ENCODE measurements at places on chromosomes 16 and 17.

- no peak for DNase-seq
Observed at GRCh38 chr17:79529661-79530081, 81.2 kb downstream of the RBFOX3 start.

GRCh38 chr16:4814542-4815173 is 12.2 kb upstream of the ROGDI start:
- DNase-seq = no peak

- DNase-seq = no peak
Observed at GRCh38 chr17:78359321-78359996, 418 bp downstream of the SOCS3 start.

- peak; percentile 63 for DNase-seq
Observed at GRCh38 chr17:17710728-17711541, 29.7 kb downstream of the RAI1 start.

- no peak for DNase-seq
Observed at GRCh38 chr17:71168053-71168741, 952.6 kb upstream of the SOX9 start.

DNA sequence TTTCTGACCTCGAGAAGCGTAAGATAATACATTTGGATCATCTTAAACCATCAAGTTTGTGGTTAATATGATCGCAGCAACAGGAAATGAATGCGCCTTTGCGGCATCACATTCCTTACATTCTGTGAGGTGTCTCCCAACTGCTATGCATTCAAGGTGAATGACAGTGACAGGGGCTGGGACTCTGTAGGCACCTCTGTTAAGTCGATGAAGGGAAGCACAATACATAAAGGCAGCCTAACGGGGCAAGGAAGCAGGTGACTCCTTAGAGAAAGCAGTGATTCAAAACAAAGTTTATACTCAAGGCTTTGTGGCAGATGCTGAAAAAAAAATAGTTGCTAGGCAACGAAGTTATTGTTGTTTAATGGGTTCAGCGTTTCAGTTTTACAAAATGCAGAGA is 21.6 kb upstream of the EVPL start:
- DNase-seq = no peak

DNA sequence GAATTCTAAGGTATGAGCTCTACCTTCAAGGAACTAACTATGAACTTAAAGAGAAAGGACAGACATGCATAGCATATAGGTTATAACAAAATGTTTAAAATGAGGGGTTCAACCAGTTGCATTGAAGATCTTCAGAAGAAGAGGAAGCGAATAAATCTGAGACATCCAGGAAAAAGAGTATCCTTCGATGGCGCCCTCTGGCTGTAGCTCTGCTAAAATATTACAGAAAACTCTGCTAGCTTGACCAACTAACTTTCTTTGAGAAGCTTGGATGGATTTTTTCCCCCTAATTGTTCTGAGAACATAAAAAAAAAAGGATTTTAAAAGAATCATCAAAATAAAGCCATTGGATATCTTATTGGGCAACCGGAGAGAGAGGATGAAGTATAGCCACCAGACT is 659.9 kb upstream of the SOX9 start:
- DNase-seq = no peak

GRCh38 chr16:59993101-59993500 is 1259.0 kb upstream of the GOT2 start:
- no peak for DNase-seq

DNA sequence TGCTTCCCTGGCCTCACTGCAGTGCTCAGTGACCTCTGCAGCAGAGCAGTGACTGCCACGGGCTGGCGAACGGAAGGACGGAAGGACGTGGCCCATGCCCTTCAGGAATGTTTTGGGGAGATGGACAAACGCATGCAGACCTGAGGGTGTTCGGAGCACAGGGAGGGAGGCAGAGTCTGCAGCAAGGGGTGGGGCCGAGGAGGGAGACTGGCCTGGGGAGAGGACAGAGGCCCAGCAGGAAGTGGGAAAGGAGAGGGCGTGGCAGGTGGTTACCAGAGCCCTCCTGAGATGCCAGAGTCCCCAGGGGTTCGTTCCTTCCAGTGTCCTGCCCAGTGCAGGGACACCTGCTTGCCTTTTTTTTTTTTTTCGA is 21.9 kb downstream of the ADORA2B start:
- DNase-seq = no peak

- peak; percentile 54 for DNase-seq
Observed at GRCh38 chr17:43468691-43469139, 15.1 kb upstream of the DHX8 start.

- no peak for DNase-seq
Observed at GRCh38 chr17:50889528-50890118, 23.5 kb upstream of the TOB1 start.

- DNase-seq = no peak
Observed at GRCh38 chr17:59845595-59846393, 46.9 kb downstream of the TUBD1 start.

DNA sequence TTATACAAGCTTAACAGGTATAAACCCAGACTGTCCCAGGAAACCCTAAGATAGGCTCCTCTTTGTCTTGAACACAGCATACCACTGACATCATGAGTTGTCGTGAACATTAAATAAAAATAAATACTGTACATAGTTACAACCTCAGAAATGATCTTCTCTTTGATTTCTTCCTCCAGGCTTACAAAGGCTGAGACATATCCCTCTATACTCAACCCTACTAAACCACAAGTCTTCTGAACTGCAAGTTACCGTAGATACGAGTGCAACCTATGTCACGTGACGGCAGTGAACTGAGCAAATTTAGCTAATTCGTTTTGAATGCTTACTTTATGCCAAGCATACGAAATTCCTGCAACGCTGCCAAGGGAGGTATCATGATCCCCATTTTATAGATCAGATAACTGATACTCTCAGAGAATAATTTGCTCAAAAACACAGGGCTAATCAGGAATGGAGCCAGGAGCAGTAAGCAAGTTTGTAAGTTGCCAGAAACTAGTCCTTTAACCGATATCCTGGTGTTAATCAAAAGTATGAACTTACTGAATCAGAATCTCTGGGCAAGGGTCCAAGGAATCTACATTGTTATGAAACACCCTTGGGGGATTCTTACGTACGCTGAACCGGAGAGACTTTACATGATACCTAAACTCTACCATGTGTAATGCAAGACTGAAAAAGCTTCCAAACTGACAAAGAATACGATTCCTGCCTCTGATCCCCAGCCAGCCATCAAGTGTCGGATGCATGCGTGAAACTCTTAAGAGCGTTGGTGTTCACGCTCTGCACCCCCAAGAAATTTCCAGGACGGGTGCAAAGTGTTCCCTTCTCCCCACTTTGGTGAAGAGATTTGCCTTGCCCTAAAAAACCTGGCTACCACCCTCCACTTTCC is 106.2 kb downstream of the XYLT1 start:
- DNase-seq = peak; percentile 60

DNA sequence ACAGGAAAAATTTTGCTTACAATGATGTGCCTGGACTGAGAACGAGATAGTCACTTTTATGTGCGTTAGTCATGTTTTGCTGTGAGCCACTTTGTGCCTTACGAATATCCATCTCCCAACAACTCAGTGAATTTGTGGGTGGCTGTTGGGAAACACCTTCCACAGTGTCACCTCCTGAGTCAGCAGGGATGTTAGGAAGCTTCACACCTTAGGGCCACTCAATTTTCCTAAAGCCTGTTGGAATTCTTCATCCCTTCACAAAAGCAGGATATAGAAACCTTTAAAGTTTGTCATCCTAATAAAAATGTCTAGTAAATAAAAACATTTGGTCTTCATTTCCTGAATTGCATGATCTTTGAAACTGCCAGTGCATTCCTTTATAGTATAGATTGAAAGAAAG is 4.3 kb upstream of the KRTAP3-1 start:
- no peak for DNase-seq

DNA sequence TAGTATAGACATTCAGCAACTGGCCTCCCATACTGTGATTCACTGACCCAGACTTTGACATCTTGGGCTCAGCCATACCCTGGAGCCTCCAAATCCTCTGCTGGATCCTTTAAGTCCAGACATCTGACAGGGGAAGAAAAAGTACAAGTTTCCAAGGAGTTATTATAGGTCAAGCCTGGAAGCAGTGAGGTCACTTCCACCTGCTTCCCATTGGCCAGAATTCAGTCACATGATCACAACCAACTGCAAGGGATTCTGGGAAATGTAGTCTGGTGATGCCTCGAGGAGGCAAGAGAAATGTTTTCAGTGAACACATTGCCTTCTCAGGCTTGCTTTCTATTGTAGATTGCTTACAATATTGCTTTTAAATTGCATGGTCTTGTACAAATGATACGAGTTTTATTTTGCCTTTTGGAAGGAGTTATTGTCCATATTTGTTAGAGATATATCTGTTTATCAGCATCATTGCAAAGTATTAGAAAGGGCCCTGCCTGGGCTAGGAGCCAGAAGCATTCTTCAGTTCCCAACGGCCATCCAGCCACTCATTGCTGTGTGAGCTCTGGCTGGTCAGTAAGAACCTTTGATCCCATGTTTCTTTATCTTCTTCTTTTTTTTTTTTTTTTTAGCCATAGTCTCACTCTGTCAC is 696.9 kb downstream of the WWOX start:
- no peak for DNase-seq

DNA sequence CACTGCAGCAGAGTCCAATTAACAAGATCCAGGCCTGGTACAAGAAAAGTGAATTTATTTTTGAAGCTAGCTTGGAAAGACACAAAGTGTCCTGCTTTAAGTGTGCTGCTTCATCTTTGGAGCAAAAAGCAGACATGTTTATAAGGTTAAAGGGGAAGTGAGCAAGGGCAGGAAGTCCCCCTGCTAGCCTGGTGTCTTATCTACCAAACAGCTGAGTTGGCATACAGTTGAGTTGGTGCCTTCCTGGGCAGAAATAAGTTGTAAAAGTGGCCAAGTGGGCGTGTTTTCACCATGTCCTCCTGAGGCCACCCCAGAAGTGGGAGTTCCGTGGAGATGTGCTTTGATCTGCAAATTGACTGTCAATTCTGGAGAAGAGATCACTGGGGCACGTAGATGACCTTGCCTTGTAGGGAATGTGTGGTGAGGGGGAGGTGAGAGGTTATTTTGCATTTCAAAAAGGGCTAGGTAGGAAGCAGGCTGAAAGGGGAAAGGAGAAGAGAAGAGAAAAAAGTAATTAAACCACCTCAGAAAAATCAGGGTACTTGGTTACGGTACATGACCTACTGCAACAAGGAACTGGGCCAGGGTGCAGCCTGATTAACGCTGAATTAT is 38.3 kb upstream of the HSBP1 start:
- no peak for DNase-seq

GRCh38 chr16:72443809-72444208 is 271.9 kb upstream of the PMFBP1 start:
- no peak for DNase-seq

DNA sequence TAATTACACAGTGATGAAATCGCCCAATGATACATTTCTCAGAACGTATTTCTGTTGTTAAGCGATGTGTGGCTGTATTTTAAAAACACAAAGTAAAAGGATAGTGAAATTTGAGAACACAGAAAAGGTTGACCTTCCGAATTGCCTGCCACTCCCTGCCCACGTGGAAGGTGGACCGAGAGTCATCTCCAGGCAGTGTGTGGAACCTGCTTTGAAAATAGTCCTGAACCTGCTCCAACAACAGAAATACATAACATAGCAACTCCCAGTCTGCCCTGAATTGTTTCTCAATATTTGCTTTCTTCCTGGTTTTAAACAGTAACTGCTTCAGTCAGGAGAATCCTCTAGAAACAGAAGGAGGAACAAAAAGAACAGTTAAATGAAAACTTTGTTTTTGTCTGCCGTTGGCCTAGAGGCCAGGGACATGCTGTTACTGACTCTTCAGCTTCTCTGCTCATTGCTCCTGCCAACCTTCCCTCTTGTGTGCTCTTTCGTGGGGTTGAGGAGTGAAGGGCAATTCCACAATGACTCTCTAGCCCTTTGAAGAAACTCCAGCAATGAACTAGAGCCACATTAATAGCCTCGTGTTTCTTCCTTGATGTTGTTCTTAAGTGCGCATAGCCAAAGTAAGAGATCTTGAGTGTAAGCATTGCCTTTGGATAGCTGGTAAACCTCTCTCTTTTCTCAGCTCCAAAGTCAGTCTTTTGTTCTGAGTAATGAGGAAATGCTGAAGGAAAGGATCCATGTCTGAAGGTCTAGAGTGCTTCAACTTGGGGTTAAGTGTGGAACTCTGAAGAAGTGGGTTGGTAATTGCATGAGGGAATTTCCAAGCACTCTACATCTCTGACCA is 452.5 kb upstream of the CCL2 start:
- no peak for DNase-seq

DNA sequence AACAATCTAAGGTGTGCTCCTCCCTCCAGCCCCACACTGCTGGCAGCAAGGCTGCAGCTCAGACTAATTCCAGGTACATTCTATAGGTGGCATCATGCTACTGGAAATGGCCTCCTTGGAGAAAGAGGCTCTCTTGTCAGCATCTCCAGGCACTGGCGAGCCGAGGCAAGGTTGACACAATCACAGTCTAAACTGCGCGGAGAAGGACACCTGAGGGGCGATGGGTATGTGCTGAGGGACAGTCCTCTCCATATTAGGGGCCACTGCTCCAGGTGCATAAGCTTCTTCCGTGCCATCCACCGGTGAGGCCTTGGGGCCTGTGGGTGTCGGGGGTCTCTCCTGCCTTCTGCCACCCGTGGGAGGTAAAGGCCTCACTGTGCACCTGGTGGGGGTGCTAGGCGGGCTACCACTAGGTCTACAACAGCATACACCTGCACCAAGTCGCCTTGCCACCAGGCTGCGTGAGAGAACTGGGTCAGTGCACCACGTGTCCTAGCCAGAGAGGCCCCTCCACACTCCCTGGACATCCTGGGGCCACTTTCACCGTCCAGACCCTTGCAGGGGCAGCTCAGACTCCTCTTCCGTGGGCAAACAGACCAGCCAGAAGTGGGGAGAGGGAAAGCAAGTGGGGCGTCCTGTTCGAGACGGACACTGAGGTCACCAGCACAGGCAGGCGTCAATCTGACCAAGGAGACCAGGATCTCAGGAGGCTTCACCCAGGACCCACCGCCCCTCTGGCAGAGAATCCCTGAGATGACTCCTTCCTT is 12.1 kb upstream of the CBX8 start:
- DNase-seq = no peak

DNA sequence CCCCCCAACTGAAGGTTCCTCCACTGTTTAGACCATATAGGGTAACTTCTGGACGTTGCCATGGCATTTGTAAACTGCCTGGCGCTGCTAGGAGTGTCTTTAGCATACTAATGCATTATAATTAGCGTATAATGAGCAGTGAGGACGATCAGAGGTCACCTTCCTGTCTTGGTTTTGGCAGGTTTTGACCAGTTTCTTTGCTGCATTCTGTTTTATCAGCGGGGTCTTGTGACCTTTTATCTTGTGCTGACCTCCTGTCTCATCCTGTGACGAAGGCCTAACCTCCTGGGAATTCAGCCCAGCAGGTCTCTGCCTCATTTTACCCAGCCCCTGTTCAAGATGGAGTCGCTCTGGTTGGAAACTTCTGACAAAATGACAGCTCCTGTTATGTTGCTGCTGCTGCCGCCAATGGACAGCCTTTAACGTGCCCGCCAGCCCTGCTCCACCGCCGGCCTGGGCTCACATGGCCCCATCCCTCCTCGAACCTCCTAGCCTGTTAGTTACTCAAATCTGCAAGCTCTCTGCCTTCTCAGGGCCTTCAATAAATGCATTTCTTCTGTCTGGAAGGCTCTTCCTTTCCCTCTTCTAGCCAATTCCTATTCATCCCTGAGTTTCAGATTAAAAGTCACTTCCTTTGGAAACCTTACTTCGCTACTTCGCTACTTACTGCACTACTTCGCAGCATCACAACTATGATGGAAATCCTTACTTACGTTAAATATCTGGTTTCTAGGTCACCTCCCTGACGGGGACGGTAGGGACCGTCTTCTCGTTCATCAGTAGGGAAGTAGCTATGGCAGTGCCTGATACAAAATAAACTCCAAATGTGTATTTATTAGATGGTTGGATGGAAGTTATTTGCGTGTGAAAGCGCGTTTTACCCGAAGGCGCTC is 640 bp upstream of the NAGLU start:
- no peak for DNase-seq

GRCh38 chr16:53998966-53999522 is 287.5 kb downstream of the IRX3 start:
- no peak for DNase-seq

All from amniotic stem cell (primary cell).